Stimulated activated CD8-positive, alpha-beta memory T cell treated with anti-CD3 and anti-CD28 coated beads, Interleukin-7, amount 100 ng/mL, for 1 hour (primary cell): ENCODE measurements at places on chromosomes 11 and 22.

DNA sequence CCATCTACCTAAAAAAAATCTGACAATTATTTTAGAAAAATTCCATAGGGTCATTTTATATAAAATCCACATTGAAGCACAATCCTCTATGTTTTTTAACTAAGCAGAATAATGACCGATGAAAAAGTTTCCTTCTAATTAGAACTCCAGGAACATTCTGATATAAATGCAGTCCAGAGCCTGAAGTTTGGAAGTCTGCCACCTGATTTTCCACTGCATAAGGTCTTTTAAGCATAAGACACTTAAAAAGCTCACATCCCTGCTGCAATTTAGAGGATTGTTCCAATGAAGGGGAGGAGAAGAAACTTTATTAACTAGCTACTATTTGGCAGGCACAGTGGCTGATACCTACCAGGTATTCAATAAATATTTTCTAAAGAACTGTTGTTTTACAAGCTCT is 570.3 kb upstream of the ANO5 start:
- DNase-seq: no peak

- no peak for DNase-seq
Measured at GRCh38 chr11:31421820-31422219, 52.2 kb downstream of the DNAJC24 start.

- DNase-seq: no peak
Measured at GRCh38 chr11:9972989-9973388, 309.1 kb downstream of the SWAP70 start.

GRCh38 chr11:48006301-48006992 is 26.1 kb downstream of the PTPRJ start:
- no peak for DNase-seq

- DNase-seq: no peak
Measured at GRCh38 chr11:106022795-106023275, 795 bp upstream of the MSANTD4 start.

- no peak for DNase-seq
Measured at GRCh38 chr22:43393132-43393843, 18.5 kb upstream of the MPPED1 start.

DNA sequence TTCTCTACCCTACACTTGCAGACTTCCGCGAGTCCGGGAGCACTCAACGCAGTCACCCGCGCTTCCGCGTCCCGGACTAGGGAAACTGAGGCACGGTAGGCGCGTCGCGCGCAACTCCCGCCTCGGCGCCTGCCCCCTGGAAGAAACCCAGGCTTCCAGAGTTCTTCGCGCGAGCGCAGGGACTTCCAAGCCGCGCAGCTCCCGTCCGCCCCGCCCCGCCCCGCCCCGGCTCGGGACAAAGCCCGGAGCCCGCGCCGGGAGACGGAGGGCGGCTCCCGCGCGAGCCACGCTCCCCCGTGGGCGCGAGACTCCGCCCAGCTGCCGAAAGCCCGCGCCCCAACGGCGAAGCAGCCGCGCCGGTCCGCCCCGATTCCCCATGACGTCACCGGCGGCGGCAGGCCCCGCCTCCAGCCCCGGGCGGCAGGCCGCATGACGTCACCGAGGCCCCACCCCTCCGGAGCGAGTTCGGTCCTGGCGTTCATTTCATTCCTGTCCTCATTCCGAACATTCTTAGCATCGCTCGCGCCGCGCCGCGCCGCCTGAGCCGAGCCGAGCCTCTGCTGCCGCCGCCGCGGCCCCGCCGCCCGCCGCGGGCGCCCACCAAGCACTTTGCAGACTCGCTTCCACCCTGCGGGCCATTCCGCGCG is at the start of gene TEAD1:
TSS of gene TEAD1 (plus strand) at position 498 of the 647 bp plus-strand sequence.
- peak; percentile 66 for DNase-seq

GRCh38 chr11:67614730-67615714 is 8.3 kb downstream of the NDUFV1 start:
- DNase-seq: no peak

- no peak for DNase-seq
Measured at GRCh38 chr11:44136176-44136945, 40.9 kb downstream of the EXT2 start.

- DNase-seq: no peak
Measured at GRCh38 chr11:76075716-76076115, 130.6 kb downstream of the WNT11 start.

DNA sequence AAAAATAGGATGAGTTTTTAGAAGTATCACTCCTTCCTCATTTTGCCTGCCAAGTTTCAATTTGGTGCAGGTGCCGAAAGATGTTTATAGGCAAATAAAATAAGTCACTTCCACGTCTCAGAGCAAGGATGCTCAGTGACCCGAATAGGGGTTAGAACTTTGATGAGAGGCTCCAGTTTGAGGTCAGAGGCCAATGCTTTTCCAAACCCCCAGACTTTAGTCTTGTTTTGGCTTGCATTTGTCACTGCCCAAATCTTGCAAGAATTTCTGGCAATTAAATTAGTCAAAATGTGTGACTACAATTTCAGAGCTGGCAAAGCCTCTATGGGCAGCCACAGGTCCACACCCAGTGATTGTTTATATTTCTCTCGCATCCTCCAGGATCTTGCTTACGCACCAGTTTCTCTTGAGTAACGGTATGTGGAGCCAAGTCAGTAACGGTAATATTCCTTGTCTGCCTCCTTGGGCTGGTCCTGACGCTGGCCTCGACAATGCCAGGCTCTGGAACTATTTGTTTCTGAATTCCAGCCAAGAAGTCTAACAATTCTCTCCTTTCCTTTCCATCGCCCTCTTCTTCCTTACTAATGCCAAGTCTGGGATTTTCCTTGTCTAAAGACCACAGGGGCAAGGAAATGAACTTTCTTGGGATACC is 9.9 kb upstream of the NUP160 start:
- DNase-seq: no peak

DNA sequence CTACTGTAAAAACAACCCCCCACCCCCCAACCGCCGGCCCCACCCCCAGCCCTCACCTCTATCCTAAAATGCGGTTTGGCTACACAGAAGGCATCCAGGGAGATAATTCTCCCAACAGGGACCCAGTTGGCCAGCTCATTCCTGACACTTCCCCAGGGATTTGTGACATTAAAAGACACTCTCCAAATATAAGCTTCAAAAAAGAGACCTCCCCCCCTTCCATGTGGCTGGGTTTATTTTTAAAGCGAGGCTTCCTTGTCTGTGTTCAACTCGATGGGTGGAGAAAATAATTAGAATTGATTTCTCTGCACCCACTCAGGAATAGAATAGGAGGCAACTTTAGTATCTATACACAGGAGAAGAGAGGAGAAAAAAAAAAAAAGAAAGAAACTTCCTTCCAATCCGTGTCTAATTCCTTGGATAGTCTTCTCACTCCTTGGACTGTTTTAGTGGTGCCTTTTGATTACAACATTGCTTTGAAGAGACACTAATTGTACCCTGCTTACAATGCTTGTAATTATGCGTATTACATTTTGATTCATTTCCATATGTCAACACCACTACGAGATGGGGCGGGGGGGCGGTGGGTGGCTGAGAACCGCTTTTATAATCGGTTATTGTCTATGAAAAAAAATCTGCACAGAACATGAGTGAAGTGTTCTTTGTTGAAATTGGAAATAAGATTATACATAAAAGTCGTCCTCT is 500.4 kb downstream of the MIAT start:
- DNase-seq: no peak

GRCh38 chr11:43746670-43747069 is 66.1 kb downstream of the HSD17B12 start:
- DNase-seq: no peak

DNA sequence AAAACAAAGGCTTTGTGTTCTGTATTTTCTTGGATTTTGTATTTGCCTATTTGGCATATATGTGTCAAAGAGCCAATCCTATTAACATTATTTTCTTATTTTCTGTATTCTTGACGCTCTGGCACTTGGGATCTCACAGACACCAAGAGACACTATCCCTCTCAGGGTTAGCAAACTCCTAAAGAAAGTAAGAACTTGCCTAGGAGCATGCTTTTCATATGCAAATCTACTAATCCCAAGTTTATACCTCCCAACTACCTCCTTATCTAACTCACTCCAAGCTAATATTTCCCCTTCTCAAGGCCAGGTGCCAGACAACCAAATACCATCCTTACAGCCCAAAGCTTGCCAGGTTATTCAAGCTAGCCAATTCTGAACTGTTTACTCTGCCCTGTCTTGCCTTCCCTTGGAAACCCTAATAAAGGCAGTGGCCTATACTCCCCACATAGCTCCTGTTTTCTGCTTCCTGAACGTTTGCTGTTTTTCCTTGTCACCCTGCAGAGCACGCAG is 455.4 kb upstream of the ANO3 start:
- no peak for DNase-seq

DNA sequence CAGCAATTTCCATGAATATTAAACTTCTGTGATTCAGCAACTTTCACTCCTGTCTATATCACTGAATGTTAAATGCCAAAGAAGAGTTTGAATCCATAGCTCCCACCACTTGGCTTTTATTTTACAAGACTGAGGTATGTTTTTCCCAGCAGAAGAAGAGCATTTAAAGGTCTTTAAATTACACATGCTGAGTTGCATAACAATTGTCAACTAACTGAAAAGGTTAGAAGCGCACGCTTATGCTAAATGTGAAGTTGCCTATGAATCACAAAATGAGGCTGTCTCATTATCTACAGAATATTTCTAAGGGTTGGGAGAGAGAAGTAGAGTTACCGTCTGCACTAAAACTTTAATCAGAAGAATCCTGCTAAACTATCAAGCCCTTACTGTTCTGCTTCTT is 1086.3 kb downstream of the FAM181B start:
- no peak for DNase-seq

- DNase-seq: no peak
Measured at GRCh38 chr22:35477911-35478582, 62.6 kb upstream of the RASD2 start.

GRCh38 chr11:100778166-100778785 is 91.2 kb downstream of the ARHGAP42 start:
- DNase-seq: no peak

DNA sequence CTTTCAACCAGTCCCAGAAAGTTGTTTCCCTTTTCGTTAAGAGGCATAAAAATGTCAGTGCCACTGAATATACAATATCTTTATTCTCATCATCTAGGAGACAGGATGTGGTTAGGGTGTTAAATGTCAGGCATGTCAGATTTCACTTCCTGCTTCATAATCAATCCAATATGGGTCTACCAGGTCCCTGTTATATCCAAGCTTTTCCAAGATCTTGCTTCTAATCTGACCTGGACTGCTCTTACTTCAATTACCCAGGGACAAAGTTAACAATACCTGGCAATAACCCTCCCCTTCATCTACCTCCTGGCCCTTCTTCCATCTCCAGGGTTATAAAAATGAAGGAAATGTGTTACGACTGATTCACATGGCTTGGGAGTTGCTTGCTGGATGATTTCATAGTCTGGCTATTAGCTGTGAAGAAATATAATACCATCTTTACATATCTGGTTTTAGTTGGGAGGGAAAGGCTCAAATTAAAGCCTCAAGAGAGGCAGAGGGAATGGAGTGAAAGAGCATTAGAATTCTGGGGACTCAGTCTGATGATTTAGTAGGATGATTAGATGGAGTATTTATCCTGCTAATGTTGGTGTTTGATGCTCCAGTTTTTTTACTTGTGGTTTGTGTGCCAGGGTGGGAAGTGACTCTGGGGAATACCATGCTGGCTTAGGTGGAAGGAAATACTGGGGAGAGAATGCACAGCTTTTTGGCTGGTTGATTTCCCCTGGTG is 534.3 kb downstream of the ETS1 start:
- no peak for DNase-seq

DNA sequence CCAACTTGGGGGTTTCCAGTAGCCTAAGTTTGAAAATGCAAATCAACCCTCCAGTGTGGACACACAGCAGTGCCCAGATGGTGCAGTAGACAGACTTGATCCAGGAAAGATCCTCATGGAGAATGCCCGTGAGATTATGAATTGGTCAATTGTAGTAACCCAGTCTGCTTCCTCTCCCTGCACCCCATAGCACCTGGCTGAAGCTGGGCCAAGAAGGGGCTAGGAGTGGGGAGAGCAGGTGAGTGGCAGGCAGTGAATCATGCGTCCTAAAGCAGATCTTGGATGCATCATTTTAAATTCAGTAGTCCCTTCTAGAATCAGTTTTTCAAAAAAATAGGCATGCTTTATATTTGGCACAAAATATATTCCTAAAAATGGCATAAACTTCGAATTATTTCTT is 52.2 kb downstream of the CYB5R2 start:
- no peak for DNase-seq

DNA sequence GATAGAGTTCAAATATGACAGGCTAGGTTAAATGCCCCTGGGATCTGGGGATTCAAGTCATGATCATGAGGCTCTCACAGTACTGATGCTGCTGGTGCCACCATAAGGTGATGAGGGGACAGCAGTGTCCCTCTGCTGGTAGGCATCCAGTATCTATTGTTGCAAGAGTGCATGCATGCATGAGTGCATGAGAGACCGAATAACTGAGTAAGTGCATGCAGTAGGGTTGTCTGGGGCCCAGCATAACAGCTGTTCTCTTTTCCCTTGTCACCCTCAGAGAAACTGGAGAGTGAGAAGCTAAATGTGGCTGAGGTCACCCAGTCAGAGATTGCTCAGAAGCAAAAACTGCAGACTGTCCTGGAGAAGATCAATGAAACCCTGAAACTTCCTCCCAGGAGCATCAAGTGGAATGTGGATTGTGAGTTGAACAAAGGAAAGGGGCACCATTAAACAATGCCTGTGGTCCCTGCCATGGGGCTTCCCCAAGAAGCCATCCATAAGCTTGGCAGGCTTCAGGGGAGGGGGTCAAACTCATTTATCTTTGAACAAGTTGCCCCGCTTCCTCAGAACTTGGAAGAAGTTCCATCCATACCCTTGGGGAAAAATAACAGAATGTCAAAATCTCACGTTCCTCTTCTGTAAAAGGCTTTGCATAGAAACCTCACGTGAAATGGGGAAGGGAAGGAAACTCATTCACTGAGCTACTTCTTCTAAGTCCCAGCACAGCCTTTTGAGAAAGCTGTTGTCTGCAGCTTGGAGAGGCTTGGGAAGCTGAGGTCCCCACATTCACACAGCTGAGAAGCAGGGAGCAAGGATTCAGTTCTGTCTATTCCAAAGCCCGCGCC is 119.0 kb downstream of the PARVA start:
- DNase-seq: no peak

DNA sequence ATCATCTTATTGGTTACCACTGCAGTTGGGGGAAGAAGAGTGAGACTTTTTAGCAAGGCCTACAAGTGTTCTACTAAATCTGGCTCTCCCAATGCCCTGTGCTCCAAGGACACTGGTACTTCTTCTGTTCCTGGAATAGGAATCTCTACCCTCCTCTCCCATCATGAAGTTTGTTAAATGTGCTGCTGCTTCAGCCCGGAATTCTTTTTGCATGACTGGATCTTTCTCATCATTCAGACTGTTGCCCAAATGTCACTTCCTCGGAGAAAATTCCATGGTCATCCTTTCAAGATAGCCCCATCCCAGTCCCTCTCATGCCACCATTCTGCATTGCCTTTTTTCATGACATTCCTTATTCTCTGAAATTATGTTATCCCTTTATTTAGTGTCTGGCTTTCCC is 400.8 kb downstream of the SOX6 start:
- no peak for DNase-seq

GRCh38 chr11:20090654-20091374 is 69.5 kb downstream of the DBX1 start:
- no peak for DNase-seq

- DNase-seq: no peak
Measured at GRCh38 chr11:123742724-123743120, 1.3 kb upstream of the ZNF202 start.
